ENCODE measurements at places on chromosomes 5 and 9. TPM values are rescaled to one million over a fixed set of nuclear protein-coding genes. Genes with fewer than 3 reads are reported as not detected.

Gene ZNF658
- 4.6 TPM for total RNA-seq

Gene OLFML2A
- 6.7 TPM for total RNA-seq

Gene LRRC19
- not detected for total RNA-seq

Gene QRFP
- total RNA-seq, result not detected

Gene ANKRD33B
- total RNA-seq, result 8.6 TPM

Gene UBE2QL1
- total RNA-seq, result 0.68 TPM

Gene CD14
- 114 TPM for total RNA-seq

Data from subcutaneous adipose tissue (tissue), 4 donors.